Left ventricle myocardium inferior (tissue), 1 donor: ENCODE measurements at places on chromosomes 3 and 15. TPM values are rescaled to one million over a fixed set of nuclear protein-coding genes. Genes with fewer than 3 reads are reported as not detected.

SMCO1 gene
- 73.0 TPM for total RNA-seq

- peak; percentile 65 for DNase-seq
Measured at GRCh38 chr3:39146611-39147591, 6.5 kb downstream of the CSRNP1 start.

IGF2BP2 gene
- 17.9 TPM for total RNA-seq

- DNase-seq, result no peak
Measured at GRCh38 chr15:81895723-81896122, 150.1 kb downstream of the MEX3B start.

MEGF11 gene
- not detected for total RNA-seq

- no peak for DNase-seq
Measured at GRCh38 chr15:59691194-59691805, 2.2 kb upstream of the BNIP2 start.

PTPRG gene
- total RNA-seq, result 29.6 TPM

GRCh38 chr3:120274739-120275167, 10.3 kb downstream of the GPR156 start:
- DNase-seq, result peak; percentile 38

ERICH6 gene
- 0.55 TPM for total RNA-seq

DNA sequence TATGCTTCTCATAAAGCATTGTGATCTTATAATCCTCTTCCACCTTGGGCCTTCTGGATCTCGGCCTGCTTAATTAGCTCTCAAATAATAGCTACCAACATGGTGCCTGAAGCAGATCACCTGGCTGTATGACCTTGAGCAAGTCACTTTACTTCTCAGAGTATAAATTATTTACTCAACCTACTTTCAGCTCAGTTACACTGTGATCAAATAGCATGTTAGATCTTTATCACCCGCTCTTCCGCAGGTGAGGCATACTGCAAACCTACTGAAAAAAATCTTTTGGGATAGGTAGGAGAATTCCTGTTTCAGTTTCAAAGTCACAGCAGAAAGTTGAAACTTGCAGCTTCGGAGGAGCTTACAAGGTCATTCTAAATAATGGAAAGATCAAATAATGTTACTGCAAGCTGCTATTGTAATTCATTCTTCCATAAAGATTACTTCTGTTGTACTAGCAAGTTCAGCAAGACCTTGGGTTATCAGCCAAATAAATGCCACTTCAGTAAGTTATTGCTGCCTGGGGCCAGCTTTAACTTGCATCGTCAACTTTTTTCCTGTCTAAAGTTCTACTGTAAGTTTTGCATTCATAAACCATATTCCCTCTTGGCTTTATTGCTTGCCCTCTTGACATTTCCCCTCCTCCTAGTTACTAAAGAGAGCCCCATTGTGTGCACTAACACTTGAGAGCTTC, 268.4 kb upstream of the ATP11B start:
- DNase-seq, result no peak

GRCh38 chr15:49330166-49330565, 92.9 kb upstream of the FGF7 start:
- DNase-seq, result no peak

GRCh38 chr3:145333931-145334330, 827.1 kb downstream of the PLOD2 start:
- DNase-seq, result no peak

DNA sequence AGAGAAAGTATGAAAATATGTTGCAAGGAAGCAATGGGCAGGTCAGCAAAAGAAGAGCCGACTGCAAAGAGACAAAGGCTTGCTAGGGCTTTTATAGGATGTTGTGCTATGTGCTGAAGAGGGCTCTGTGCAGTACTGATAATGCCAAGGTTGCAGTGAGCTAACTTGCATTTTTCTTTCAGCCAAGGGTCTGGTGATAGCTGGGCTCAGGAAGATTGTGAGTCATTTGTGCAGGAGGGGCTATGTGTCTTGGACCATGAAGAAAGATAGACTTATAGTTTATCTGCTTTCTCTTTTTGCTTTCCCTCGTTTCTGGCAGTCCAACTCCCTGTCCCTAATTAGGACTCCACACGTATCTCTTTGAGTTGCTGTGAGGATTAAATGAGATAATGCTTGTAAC, 64.5 kb upstream of the LRIG1 start:
- no peak for DNase-seq
